Stimulated activated effector memory CD8-positive, alpha-beta T cell treated with anti-CD3 and anti-CD28 coated beads, Interleukin-12 subunit alpha, Interleukin-12 subunit beta, amount 100 ng/mL, for 72 hours (primary cell): ENCODE measurements at places on chromosomes 6 and 20.
A peak's percentile ranks its signal among the peaks of the same experiment; 100 is the strongest.

GRCh38 chr6:119604124-119604523, 254.6 kb upstream of the MAN1A1 start:
- DNase-seq = no peak

DNA sequence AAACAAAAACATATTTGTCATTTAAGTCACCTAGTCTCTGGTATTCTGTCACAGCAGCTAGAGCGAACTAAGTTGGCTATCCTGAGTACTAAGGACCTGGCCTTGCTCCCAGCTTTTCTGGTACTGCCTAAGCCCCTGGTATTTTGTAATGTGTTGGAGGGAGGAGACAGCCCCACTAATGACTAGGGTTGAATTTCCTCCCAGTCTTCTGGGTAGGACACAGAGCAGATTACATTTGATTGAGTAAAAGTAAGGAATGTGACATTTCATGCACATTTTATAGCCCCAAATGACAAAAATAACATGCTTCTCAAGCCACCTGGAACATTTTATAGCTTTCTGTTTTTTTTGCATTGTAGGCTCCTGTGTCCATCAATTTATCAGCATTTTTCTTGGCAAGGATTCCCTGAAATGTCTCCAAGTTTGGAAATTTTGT, 47.9 kb upstream of the DDR1 start:
- DNase-seq = no peak

GRCh38 chr20:846894-847278, 13.4 kb downstream of the FAM110A start:
- peak; percentile 71 for DNase-seq

DNA sequence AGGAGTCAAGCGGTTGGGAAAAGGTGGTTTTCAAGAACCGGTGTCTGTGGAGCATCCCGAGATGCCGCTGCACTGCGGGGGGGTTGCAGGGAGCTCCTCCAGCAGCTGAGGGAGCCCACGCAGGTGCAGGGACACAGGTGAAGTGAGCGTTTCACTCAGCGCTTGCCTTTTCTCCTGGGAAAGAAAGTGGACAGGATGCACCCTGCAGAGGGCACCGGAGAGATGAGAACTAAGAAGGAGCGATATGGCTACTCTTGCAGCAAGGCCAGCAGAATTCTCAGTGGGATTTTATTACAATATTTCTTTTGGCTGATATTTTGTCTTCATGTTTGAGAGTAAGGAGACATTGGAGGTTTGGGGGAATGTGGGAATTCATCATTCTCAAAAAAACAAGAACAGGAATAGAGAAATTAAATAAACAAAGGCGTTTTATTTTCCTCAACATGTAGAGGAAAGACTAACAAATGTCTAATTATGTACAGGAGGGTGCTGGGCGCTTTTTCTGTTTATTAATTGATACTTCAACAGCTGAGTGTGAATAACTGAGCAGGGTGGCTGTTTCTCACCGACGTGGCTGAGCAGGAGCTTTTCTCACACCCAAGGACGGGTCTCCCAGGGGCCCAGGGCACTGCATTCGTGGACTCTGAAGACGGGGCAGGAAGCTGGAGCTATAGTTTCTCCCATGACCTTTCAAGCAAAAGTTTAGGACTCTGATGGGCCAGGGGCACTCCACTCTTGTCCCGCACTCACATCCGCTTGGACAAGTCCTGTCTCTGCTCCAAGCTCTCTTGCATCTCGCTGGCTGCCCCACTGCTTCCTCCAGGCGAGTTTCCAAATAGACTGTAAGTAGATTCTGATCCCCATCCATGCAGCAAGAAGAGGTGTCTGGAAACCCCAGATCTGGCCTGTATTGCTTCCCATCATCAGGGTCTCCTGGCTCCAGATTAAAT, 176.1 kb downstream of the SMOC2 start:
- DNase-seq = no peak

- DNase-seq = no peak
Measured at GRCh38 chr20:45695496-45695895, 6.3 kb upstream of the WFDC13 start.

- DNase-seq = no peak
Measured at GRCh38 chr6:43287717-43288679, 10.1 kb upstream of the SLC22A7 start.

- DNase-seq = no peak
Measured at GRCh38 chr20:53942973-53943372, 127.4 kb downstream of the BCAS1 start.

DNA sequence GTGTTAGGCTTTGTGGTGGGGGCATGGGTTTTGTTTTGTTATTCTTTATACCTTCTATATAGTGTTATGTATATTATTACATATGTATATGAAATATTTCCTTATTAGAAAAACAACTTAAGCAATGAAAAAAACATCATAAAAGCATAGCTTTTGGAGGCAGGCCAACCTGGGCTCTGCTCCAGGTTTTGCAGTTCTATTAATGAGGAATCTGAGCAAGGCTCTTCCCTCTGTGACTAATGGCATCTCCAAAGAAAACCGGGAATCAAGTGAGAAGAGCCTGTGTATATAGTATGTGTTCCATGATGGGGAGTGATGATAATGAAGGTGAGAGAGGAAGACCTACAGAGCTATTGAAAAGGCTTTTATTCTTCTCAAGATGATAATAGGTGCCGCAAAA, 291.1 kb downstream of the CLIC5 start:
- DNase-seq = no peak

DNA sequence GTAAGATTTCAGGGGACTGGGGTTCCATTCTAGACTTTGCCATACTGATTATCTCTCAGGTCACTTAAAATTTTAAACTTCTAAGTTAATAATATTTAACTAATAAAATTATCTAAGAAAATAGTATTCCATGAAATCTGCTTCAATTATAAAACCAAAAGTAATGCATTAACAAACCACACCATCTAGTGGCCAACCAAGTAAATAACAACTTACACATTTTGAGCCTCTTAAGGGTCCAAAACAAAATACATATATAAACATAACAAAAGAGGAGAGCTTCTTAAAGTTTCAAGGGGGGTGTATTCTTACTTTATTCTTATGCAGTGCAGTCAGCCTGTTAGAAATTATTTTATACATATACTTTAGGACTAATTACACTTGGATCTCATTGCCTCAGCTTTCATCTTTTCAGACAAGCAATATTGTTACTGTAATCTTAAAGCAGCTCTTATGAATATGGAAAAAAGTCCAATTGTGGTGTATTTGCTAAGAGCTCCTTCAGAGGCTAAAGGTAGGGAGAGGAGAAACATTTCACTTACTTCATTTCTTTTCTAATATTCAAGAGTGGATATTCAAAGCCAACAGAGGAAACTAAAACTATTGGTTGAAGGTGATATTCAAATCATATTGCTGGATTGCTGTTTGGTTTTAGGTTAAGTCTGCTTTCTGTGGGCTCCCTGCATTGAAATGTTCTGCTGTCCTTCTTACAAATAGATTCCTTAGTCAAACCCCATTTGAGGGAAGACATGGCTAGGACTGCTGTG, 199.7 kb upstream of the SIM1 start:
- DNase-seq = no peak

DNA sequence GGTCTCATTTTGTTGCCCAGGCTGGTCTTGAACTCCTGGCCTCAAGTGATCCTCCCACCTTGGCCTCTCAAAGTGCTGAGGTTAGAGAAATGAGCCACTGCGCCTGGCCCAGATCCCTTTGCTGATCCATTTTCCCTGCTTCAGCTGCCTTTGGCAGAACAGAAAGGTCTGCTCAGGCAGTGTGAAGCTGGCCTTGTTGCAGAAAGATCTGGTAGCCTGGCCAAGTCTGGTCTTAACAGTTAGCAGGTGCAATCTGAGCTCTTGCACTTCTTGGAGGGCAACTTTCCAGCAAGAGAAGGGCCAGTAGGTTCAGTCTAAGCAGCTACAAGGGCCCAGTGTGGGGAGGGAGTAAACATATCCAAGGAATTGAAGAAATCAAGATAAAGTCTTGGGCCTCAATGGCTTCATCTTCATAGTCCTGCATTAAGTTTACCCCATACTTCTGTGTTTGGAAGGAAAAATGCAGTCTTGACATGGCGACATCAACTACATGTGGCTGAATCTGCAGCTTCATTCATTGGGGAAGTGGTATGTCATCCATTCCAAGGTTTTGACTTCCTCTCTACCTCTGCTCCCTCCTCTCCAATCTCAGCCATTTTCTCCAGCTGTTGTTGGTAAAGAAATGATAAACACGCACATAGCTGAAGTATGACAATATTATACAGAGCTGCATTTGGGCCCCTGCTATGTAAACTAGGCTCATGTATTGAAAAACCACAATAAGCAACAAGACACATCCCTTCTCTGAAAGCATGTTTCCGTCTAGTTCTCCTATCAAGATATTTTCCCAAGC, 39.0 kb upstream of the NEDD9 start:
- DNase-seq = no peak

DNA sequence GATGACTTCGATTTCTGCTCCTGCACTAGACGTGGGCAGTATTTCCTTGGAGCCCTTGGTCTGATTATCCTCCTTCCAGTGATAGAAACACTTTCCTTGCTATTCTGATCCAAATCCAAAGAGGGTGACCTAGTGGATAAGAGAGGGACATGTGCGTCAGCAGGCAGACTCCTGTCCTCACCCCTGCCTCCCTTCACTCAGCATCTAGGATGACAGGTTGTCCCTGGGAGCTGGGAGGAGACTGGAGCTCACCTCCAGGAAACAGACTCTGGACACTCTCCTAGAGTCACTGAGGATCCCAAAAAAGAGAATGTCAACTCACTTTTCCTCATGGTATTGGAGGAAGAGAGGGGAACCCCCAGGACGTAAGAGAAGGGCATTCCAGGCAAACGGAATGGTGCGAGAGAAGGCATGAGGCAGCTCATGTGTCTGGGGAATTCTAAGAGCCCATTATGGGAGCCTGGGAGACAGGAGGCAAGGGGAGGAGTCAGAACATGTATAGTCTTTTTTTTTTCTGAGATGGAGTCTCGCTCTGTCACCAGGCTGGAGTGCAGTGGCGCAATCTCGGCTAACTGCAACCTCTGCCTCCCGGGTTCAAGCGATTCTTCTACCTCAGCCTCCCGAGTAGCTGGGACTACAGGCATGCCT, 2.2 kb downstream of the C20orf173 start:
- no peak for DNase-seq

- no peak for DNase-seq
Measured at GRCh38 chr6:117448011-117448410, 22.3 kb upstream of the ROS1 start.

DNA sequence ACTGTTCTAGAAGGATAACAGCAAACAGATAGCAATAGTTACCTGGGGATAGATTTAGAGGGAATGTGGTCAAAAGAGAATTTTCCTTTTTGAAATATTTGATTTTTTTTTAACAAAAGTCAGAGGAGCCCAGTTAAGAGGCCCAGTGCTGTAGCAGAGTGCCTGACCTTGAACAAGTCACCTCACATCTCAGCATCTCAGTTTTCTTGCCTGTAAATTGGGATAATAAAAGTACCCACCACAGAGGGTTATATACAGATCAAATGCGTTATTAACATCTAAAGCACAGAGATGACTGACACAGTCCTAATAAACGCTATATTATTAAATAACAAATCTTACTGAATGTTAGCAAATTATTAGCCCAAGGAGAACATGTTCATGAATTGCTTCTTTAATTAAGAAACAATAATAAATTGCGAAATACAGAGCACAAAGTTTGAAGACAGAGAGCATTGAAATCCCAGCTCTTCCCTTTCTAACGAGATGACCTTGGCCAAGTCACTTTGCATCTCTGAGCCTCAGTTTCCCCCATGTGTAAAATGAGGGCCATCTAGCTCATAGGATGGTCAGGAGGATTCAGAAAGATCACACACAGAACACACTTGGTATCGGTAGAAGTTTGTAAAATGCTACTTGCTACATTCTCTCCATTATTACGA, 35.5 kb downstream of the PTGIS start:
- no peak for DNase-seq

DNA sequence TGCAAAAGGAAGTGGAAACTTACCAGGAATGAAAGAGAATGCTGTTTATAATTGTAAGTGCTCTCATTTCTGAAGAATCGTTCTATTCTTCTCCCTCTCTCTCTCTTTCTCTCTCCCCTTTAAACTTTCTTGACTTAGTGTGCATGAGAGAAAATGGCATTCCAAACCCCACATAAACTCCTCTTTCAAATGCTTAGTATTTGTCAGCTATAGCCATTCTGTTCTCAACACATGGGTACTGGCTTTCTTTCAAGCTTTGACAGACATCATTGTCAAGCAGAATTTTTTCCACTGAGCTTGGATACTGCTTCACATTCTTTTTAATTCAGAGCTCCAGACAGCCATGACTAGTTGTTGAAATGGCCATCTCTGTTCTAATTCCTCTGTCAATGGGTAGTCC, 51.1 kb upstream of the PREP start:
- no peak for DNase-seq

- DNase-seq = no peak
Measured at GRCh38 chr20:20259533-20259932, 108.4 kb upstream of the INSM1 start.

GRCh38 chr20:43389211-43389610, 68.5 kb upstream of the SRSF6 start:
- DNase-seq = no peak

- DNase-seq = no peak
Measured at GRCh38 chr20:57013741-57014140, 252.7 kb downstream of the BMP7 start.

DNA sequence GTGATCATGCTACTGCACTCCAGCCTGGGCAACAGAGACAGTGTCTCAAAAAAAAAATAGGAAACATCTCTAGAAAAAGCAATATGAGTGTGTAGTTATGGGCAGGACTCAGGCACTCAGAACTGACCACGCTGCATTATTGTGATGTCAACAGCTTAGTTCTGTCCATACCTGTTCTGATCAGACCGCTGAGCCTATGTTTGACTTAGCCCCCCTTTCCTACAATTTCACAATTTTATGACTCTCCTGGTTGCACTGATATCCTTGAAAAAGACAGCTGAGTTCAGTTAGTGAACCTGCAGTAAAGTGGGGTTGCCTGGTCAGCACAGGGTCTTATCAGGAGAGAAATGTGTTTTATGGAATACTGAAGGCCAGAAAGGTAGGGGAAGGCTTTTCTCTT, 37.8 kb upstream of the PRDM1 start:
- DNase-seq = no peak

DNA sequence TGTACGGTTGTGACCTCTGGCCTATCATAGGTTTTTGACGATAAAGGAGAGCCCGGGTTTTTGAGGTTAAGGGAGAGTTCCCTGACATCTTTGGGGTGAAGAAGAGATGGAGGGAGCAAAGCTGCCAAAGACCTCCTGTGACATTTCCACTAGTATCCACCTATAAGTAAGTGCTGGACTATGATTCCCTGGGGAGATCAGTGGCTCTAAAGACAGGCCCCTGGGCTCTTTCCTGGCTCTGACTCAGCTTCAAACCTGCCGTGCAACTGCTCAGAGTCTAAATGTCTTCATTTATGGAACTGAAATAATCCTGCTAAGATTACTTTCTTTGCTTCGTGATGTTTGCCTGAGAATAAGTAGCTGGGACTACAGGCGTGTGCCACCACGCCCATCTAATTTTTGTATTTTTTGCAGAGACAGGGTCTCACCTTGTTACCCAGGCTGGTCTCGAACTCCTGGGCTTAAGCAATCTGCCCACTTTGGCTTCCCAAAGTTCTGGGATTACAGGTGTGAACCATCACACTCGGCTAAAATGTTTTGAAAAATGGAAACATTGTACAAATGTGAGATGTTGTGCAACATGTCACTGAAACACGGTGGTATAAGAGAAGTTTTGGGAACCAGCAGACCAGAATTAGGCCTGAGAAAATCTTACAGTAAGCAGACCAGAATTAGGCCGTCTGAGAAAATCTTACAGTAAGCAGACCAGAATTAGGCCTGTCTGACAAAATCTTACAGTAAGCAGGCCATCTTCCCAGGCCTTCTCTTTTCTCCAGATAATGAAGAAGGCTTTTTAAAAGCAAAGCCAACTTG, 1.1 kb upstream of the PAQR8 start:
- no peak for DNase-seq
